ENCODE measurements at places on chromosomes 13 and 19.

DNA sequence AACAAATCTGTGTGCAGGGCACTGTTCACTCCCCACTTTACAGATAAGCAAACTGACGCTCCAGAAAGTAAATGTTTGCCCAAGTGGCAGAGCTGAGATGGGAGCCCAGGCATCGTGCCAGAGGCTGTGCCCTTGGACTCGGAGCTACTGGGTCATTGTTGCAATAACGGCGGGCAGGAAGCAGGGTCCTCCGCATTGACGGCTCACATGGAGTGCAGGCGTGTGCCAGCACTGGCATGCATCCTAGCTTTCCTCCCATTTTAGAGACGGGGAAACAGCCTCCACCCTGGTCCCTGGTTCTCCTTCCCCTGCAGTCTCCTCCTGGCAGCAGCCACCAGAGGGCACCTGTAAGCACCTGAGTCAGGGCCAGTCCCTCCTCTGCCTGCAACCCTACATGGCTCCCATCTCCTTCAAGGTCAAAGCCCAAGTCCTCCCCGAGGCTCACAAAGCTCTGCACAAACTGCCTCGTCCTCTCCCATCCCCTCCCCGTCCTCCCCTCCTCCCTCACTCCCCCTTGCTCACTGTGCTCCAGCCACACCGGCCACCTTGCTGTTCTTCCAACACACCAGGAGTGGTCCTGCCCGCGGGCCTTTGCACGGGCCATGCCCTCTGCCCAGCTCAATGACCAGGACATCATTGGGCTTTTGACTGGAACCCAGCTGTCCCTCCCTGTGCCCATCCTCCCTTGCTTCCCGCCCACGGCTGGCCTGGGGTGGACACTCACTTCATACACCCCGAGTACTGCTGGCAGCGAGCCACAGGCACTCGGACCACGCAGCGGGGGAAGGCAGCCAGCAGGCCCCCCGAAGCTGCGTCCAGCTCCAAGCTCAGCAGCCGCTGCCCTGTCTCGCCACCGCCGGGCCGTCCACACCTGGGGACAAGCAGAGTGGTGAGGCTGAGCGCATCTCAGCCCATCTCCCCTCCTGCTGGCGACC lies 7.7 kb upstream of the LRG1 start:
- DNase-seq, result no peak

- no peak for DNase-seq
These were observed 273.7 kb downstream of the FGF9 start for GRCh38 chr13:21944610-21945009.

DNA sequence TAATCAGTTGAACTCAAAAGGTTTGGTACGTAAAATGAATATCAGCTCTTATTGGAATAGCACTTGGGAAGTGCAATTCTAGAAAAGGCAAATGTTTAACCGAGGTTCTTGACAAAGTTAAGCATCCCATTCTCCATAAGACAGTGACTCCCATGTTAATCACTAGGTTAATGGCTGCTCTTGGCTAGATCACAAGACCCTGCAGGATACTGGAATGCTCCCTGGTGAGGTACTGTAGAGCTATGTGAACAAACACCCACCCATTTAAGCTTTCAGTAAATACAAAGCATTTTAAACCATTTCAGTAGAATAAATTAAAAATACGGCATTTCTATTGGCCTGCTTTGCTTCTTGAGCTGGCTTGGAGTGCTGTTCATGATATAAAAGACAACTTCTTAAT lies 56.5 kb downstream of the TDRD3 start:
- no peak for DNase-seq

GRCh38 chr13:28967029-28967915 lies 147.1 kb downstream of the MTUS2 start:
- DNase-seq, result no peak

- DNase-seq, result no peak
These were observed 4.6 kb upstream of the CACNG8 start for GRCh38 chr19:53958168-53958571.

Measured in fibroblast of skin of left biceps (primary cell).